D341Med (cell line): ENCODE measurements at places on chromosomes 11 and 22.

DNA sequence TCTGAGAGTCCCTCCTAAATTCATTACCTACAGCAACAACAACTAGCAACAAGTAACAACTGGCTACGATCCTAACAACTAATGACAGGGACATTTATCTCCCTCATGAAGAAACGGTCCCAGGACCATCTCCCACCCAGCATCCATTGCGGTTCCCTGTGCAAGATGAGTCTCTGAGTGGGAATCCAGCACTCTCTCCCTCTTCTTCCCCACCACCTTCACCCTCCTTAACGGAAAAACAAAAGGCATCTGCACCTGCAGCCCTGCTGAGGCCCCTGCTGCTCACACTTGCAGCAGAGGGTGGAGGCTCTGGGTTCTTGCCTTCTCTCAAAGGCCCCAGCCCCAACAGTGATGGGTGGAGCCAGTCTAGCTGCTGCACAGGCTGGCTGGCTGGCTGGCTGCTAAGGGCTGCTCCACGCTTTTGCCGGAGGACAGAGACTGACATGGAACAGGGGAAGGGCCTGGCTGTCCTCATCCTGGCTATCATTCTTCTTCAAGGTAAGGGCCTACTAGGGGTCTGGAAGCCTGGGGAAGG lies at the start of gene CD3G:
Gene CD3G, plus strand, starts transcription at position 364 of the 535 bp plus-strand sequence. Its CDS starts 80 bp downstream, at position 444.
- no peak for DNase-seq

- peak; percentile 47 for DNase-seq
Observed at GRCh38 chr11:33936725-33937604, 45.1 kb upstream of the LMO2 start.

DNA sequence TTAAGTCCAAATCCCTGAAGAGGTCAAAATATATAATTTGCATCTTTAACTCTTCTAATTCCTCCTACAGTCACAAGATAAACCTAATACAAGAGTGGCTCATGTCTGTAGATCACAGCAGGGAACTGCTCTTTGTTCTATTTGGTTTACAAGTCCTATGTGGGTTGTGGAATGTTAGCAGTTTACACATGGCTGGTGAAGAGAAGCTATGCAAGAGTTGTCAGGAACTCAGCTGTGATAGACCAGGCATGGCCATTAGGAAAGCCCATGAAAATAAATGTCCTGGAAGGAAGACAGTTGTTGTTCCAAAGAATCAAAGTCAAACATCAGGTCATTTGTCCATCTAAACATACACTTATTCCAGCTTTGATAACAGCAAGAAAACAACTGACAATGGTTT lies 312.4 kb upstream of the PITPNB start:
- no peak for DNase-seq

- no peak for DNase-seq
Observed at GRCh38 chr11:76567261-76567660, 103.3 kb downstream of the LRRC32 start.
